Stimulated activated CD8-positive, alpha-beta memory T cell treated with anti-CD3 and anti-CD28 coated beads, Interleukin-4, amount 100 ng/mL, for 4 hours (primary cell): ENCODE measurements at places on chromosomes 2 and 18.

DNA sequence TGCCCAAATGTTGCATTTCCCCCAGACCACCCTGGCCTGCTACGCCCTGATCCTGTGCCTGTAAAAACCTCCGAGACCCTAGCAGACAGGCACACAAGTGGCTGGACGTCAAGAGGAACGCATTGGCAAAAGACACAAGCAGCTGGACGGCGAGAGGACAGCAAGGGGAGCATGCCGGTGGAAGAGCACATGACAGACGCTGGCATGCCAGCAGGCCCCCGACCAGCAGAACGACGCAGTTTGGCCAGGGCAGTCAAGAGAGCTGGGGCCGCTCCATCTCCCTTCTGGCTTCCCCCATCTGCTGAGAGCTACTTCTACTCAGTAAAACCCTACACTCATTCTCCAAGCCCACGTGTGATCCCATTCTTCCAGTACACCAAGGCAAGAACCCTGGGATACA lies 42.1 kb downstream of the SAP130 start:
- no peak for DNase-seq

DNA sequence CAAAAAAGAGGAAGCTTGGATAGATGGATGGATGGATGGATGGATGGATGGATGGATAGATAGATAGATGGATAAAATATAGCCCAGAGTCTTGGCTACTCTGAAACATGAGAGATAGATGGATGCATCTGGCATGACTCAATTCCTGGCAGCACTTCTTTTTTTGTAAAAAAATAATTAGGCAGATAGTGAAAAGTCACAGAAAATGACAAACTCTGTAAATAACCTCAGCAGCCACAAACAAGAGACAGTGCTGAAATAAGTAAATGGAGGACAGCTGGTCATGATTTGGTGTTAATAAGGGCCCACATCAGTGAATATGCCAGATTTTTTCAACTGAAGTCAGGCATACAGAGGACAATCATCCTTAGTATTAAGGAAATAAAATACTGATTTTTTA lies 585.0 kb upstream of the GCFC2 start:
- no peak for DNase-seq

DNA sequence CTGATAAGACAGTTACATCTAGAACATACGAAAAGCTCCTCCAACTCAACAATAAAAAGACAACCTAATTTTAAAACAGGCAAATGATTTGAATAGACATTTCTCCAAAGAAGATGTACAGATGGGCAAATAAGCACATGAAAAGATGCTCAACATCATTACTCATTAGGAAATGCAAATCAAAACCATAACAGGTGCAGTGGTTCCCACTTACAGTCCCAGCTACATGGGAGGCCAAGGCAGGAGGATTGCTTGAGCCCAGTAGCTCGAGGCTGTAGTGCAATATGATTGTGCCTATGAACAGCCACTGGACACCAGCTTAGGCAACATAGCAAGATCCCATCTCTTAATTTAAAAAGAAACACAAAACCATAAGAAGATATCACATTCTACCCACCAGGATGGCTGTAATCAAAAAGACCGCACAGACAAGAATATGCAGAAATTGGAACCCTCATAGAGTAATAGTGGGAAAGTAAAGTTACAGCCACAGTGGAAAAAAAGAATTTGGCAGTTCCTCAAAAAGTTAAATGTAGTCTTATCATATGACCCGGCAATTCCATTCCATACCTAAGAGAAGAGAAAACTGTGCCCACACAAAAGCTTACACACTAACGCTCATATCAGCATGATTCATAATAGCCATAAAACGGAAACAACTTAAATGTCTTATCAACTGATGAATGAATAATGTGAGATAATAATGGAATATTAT lies 30.5 kb upstream of the ARMC9 start:
- no peak for DNase-seq

GRCh38 chr18:22167091-22167470 lies 2.3 kb upstream of the GATA6 start:
- no peak for DNase-seq

- DNase-seq: no peak
Measured at GRCh38 chr2:186757009-186757408, 63.1 kb downstream of the FAM171B start.

- DNase-seq: no peak
Measured at GRCh38 chr2:174753038-174753633, 11.1 kb downstream of the CHRNA1 start.

DNA sequence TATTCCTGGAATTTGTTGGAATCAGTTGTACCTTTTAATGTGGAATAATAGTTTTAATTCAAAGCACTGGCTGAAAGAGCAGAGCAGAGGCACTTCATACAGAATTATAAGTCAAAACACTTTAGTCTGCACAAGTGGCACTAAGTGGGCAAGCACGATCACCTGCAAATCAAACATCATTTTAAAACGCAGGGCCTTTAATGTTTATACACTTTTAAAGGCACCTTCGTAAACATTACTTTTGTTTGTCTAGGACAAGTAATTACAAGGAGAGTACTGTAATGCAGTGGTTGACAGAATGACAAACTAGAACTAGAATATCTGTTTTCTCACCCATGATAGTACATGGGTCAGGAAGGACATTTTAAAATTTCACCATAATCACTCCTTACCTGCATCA lies 36.4 kb downstream of the LANCL1 start:
- no peak for DNase-seq

GRCh38 chr2:147006736-147007141 lies 838.1 kb upstream of the ACVR2A start:
- no peak for DNase-seq

DNA sequence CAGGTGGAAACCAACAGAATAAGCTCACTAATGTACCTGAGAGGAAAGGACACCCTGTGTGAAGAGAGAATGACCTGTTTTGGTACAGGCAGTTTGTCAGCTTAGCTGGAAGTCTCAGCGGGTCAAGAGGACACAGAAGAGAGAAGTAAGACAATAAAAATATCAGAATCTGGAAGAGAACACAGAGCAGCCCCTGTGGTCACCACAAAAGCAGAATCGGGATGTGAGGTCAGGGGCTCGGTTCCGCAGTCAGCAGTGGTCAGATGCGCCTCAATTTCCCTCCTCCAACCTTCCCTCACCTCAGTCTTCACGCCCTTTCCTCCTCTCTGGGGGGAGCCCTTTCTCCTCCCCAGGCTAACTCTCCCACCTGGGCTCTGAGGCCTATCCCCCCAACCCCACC lies 122.9 kb downstream of the AFF3 start:
- DNase-seq: no peak

- DNase-seq: no peak
Measured at GRCh38 chr2:223868005-223868404, 30.6 kb upstream of the AP1S3 start.

DNA sequence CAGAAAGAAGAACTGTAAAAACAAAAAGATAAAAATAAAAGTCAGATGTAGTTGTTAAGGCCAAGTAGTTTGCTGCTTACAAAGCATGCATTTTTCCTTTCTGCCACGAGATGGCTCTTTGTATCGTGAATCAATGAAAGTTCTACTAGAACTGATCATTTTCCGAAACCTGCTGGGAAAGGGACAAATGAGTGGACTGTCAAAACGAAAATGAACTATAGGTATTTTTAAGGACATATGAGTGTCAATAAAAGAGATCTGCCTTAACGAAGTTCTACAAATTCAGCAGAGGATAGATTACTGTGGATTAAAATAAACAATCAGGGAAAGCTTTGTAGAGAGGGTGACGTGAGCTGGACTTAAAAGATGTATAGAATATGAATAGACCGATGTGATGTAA lies 15.0 kb upstream of the ELOA2 start:
- DNase-seq: no peak

- no peak for DNase-seq
Measured at GRCh38 chr18:24160086-24160485, 21.2 kb downstream of the CABYR start.

- DNase-seq: no peak
Measured at GRCh38 chr18:5413447-5413846, 117.9 kb upstream of the ZBTB14 start.

DNA sequence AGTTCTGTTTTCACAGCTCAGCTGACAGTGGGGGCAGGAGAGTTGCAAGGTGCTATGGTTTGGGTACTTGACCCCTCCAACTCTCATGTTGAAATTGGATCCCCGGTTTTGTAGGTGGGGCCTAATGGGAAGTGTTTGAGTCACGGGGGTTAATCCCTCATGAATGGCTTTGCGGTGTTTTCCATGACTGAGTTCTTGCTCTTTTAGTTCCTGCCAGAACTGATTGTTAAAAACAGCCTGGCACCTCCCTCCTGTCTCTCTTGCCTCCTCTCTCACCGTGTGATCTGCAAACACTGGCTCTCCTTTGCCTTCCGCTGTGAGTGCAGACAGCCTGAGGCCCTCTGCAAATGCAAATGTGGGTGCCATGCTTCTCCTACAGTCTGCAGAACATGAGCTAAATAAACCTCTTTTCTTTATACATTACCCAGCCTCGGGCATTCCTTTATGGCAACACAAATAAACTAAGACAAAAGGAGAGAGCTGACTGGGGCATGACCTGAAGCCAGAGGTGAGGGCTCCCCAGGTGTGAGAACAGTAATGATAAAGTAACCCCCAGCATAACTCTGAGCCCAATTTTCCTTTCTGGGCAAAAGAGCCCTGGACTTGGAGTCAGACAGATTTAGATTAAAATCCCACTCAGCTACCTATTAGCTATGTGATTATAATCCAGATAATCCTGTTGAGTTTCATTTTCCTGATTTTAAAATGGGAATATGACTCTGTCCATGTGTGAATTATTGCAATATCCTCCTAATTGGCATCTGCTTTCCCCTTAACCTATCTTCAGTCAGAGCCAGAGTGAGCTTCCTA lies 64.9 kb upstream of the CAPN13 start:
- no peak for DNase-seq

GRCh38 chr2:42964439-42965083 lies 172.2 kb upstream of the HAAO start:
- no peak for DNase-seq

DNA sequence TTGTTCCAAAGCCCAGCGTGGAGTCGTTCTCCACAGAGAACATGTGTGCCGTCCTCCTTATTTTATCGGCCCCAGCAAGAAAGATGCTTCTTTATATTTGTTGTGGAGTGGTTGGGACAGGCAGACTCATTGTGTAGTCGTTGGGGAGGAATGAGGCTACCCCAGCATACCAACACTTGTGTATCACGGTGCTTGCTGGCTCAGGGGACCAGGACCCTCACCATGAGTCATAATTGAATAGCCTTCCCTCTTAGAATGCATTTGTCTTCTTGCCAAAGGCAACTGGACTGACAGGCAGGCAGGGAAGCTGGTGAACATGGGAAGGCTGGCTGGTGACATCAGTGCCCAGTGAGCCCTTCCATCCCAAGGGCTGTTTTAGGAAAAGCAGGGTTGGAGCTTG lies 4.7 kb downstream of the CAPN10 start:
- no peak for DNase-seq

- no peak for DNase-seq
Measured at GRCh38 chr18:42838546-42839145, 276.8 kb downstream of the RIT2 start.

- no peak for DNase-seq
Measured at GRCh38 chr2:191479680-191480023, 198.3 kb upstream of the NABP1 start.

GRCh38 chr2:238299803-238300202 lies 11.4 kb upstream of the PER2 start:
- no peak for DNase-seq

- DNase-seq: no peak
Measured at GRCh38 chr2:1010415-1010930, 59.8 kb downstream of the SNTG2 start.

DNA sequence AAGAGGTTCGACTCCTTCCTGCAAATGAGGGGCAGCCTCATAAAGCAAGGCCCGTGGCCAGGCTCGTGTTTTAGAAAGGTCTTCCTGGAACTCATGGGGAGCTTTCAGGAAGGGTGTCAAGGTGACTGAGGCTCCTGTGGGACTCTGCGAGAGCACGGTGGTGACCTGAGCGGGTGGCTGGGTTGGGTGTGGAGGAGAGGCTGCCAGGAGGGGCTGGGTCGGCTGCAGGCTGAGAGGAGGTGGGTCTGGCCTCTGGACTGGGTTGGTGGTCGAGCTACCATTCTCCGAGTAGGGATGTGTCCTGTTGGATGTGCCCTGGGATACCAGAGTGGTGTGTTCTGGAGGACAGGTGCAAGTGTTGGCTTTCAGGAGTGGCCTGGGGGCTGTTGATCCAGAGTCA lies 86.4 kb downstream of the DGKD start:
- no peak for DNase-seq

GRCh38 chr2:207571370-207571769 lies 41.6 kb downstream of the CREB1 start:
- DNase-seq: no peak

DNA sequence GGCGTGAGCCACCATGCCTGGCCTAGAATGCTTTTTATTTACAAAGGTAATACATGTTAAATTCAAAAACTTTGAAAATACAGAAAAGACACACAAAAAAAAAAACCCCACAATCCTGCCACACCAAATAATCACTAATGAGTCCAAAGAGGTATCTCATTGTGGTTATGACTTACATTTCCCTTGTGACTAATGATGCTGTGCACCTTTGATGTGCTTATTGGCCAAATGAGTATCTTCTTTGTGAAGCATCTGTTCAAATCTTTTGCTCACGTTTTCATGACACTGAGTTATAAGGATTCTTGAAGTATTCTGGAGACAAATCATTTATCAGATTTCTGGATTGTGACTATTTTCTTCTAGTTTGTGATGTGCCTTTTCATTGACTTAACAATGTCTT lies 6.4 kb upstream of the NLRC4 start:
- DNase-seq: no peak

GRCh38 chr2:43273529-43273928 lies 47.1 kb upstream of the ZFP36L2 start:
- no peak for DNase-seq

DNA sequence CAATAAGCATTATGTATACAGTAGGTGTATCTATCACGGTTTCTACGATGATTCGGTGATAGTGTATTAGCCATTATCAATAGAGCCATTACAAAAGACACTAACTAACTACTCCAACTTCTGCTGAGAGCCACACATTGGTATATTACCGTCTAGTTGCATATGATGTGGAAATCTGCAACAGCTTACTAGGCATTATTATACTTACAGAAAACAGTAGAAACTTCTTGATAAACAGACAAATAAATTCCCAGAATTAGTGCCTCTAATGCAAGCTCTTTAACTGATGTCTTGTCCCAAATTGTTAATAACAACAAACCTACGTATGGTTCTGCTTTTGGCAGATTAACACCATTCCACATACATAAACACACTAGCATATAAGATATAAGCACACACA lies 1923.0 kb upstream of the PIK3C3 start:
- DNase-seq: no peak

GRCh38 chr18:43914018-43914417 lies 636.7 kb upstream of the SYT4 start:
- no peak for DNase-seq

DNA sequence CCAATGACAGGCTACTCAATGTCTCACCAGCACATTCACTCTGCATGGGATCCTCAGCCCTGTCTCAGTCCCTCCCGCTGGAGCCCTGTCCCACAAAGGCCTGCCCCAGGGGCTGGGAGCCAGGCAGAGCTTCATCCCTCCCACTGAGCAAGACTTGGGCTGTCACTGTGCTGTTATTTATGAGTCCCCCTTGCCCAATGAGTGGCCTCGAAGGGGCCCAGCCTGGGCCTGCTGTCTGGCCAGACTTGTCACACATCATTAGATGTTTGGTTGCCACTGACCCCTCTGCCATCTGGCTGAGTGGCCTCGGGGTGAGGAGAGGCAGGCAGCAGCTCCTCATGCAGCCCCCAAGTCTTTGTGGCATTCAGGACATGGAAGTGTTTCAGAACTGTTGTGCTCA lies 330.6 kb upstream of the SKOR2 start:
- DNase-seq: no peak
